Smooth muscle cell of the pulmonary artery (primary cell): ENCODE measurements at places on chromosomes 5 and 9. TPM values are rescaled to one million over a fixed set of nuclear protein-coding genes. Genes with fewer than 3 reads are reported as not detected.

UBE2D2 gene
- total RNA-seq: 43.5 and 49.7 TPM in 2 replicates

IL9 gene
- not detected in 2 replicates for total RNA-seq

PCDHB13 gene
- 0.59 and 1.8 TPM in 2 replicates for total RNA-seq

GABRA1 gene
- total RNA-seq: 0.17 TPM in 1 of 2 replicates, not detected in the other

CFAP157 gene
- not detected in 2 replicates for total RNA-seq

PCDHGA4 gene
- 11.6 and 16.9 TPM in 2 replicates for total RNA-seq

EQTN gene
- not detected in 2 replicates for total RNA-seq

ANKRA2 gene
- 15.2 and 18.2 TPM in 2 replicates for total RNA-seq

LARP1 gene
- 76.8 and 109 TPM in 2 replicates for total RNA-seq

CCDC152 gene
- 0.26 and 3.0 TPM in 2 replicates for total RNA-seq

PDE8B gene
- 0.40 and 0.46 TPM in 2 replicates for total RNA-seq

PPIC gene
- 77.2 and 93.4 TPM in 2 replicates for total RNA-seq

MCTP1 gene
- total RNA-seq: 1.3 and 11.0 TPM in 2 replicates

PHYHD1 gene
- total RNA-seq: 4.9 and 9.3 TPM in 2 replicates

SH2D3C gene
- 0.10 and 2.2 TPM in 2 replicates for total RNA-seq

NADK2 gene
- 36.3 and 38.8 TPM in 2 replicates for total RNA-seq

SPINK13 gene
- not detected in 2 replicates for total RNA-seq

CCDC69 gene
- total RNA-seq: 0.65 and 1.0 TPM in 2 replicates

KIF20A gene
- total RNA-seq: 8.9 and 21.6 TPM in 2 replicates

TPM2 gene
- total RNA-seq: 511 and 885 TPM in 2 replicates

SLC34A3 gene
- not detected in 2 replicates for total RNA-seq

STXBP1 gene
- total RNA-seq: 43.6 and 46.2 TPM in 2 replicates

ELP1 gene
- 47.6 and 49.8 TPM in 2 replicates for total RNA-seq

SREK1 gene
- 66.4 and 73.6 TPM in 2 replicates for total RNA-seq

SPATA31A1 gene
- not detected in 2 replicates for total RNA-seq

CACNA1B gene
- under 0.01 and 0.07 TPM in 2 replicates for total RNA-seq

C6 gene
- 0.26 TPM in 1 of 2 replicates, not detected in the other for total RNA-seq

SLC4A9 gene
- 0.07 TPM in 1 of 2 replicates, not detected in the other for total RNA-seq

TEK gene
- 3.4 and 15.5 TPM in 2 replicates for total RNA-seq

RMRP gene
- total RNA-seq: 20,891 and 22,749 TPM in 2 replicates

GRM6 gene
- not detected in 2 replicates for total RNA-seq

NDUFAF2 gene
- total RNA-seq: 10.0 and 13.8 TPM in 2 replicates

ITGA1 gene
- 67.4 and 157 TPM in 2 replicates for total RNA-seq

SLC2A8 gene
- total RNA-seq: 8.9 and 9.3 TPM in 2 replicates

LCN15 gene
- total RNA-seq: not detected in 2 replicates

KCNN2 gene
- total RNA-seq: 0.17 TPM in 1 of 2 replicates, not detected in the other

SEMA4D gene
- 0.07 and 0.78 TPM in 2 replicates for total RNA-seq

MYMK gene
- not detected in 2 replicates for total RNA-seq

FBP2 gene
- not detected in 2 replicates for total RNA-seq

CCDC112 gene
- total RNA-seq: 2.9 and 4.0 TPM in 2 replicates

ANKRD31 gene
- total RNA-seq: under 0.01 and 0.03 TPM in 2 replicates

MAP1B gene
- total RNA-seq: 199 and 381 TPM in 2 replicates

DAB2 gene
- 135 and 168 TPM in 2 replicates for total RNA-seq

PCDH12 gene
- total RNA-seq: 0.36 and 0.46 TPM in 2 replicates
